ENCODE measurements at places on chromosomes 6 and 20. TPM values are rescaled to one million over a fixed set of nuclear protein-coding genes. Genes with fewer than 3 reads are reported as not detected.

The RIPPLY2 gene
- not detected for polyA plus RNA-seq

The OTOR gene
- polyA plus RNA-seq, result not detected

The EPPIN gene
- 0.37 TPM for polyA plus RNA-seq

The PKIB gene
- 2.7 TPM for polyA plus RNA-seq

The CLDN20 gene
- polyA plus RNA-seq, result 2.9 TPM

The SLC17A1 gene
- polyA plus RNA-seq, result 0.22 TPM

The PACSIN1 gene
- 0.25 TPM for polyA plus RNA-seq

DNA sequence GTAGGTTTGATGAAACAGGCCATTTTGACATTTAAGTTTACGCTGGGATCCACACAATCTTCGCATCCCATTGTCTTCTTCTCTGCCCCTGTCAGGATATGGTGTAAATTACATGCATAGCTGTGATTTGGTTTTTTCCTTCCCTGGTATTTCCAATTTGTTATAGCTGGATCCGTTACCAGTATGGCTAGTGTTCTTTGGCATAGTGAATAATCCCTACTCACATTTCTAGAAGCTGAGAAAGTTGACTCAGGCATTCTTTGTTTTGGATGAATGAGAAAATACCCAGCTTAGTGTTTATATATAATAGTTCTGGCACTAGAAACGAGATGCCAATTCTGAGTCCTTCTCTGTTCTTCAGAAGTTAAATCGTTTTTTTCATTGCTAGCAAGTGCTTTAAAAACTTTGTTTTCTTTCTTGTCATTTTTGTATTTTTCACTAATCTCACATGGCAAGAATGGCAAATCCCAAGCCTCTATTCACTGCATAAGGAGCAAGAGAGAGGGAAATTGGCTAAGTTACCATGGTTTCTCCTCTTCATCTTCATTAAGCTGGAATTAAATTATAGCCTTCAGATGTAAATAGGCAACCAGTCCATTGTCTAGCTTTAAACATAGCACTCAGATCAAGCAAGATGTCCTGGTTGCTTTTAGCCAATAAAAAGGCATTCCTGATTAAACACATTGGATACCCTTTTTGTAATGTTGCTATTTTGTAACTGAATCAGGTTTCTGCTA lies 91.9 kb upstream of the LAMP5 start:
- no peak for DNase-seq

DNA sequence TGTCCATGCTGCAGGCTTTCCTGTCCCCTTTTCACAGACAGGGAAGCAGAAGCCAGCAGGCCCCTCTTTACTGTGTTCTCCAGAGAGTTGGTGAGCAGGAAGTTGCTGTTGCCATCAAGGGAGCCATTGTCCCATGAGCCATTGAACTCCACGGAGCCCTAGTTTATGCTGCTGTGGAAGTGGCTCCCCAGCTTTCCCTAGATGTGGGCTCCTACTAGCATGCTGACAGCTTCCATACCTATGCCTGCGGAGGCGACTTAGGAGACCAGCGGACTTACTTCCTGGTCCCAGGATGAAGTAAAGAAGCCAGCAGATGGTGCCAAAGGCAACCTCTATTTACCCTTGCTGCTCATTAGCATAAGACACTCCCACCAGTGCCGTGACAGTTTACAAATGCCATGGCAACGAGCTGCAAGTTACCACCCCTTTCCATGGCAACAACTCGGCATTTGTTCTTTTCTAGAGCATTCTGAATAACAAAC lies 30.8 kb upstream of the FKBP1A start:
- no peak for DNase-seq

GRCh38 chr6:108117427-108118358 lies 43.2 kb upstream of the OSTM1 start:
- DNase-seq, result peak; percentile 92

DNA sequence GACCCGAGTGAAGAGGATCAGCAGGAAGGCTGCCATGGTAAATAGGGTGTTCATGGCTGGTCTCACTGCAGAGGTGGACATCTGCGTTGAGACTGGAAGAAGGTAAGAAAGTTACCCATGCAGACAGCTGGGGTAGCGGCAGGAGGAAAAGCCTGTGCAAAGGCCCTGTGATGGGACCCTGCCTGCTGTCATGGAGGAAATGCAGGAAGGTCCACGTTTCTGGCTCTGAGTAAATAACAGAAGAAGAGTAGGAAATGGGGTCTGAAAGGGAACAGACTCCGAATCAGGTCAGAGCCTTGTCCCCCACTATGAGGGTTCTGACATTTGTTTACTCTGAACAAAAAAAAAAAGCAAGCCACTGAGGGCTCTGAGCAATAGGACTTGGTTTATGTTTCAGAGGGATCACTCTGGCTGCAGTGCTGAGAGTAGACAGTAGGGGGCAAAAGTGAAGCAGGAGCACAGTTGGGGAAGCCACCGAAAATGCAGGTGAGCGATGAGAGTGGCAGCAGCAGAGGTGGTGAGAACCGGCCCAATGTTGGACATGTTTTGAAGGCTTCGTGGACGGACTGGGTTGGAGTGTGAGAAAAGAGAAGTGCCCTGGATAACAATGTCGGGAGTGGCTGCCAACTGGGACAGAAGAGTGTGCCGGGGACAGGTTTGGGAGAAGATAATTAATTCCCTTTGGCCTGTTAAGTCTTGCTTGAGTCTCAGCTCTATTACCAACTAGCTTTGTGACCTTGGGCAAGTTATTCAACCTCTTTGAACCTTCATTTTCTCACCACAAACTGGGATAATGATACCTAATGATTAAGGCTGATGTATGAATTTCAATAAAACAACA lies 57.9 kb upstream of the MAP7 start:
- DNase-seq, result no peak

GRCh38 chr20:46757135-46757534 lies 47.7 kb downstream of the SLC2A10 start:
- no peak for DNase-seq

DNA sequence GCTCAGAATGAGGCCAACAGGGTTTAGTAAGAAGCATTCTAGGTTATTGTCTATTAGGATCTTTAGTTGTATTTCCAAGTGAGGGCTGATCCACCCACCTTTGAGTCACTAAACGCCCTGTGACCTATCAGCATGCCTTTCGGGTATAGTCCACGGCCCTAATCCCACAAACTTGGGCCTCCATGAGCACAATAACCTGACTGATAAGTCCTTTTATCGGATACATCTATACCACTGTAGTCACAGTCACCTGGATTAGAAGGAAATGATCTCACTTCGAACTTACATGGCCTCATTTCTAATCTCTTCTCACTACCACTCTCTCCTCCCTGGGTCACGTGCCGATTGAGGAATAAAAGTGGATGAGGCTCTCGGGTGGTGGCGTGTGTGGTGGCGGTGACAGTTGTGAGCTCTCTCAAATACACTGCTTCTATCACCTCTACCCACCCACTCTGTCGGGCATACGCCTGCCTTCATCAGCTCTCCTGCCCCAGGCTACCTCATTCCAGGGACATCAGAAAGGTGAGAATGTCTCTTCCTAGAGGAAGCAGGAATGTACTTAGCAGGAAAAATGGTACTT lies 65.2 kb downstream of the TRAM2 start:
- DNase-seq, result no peak

- no peak for DNase-seq
Observed at GRCh38 chr6:115594891-115595290, 465.8 kb downstream of the FRK start.

- DNase-seq, result peak; percentile 90
Observed at GRCh38 chr6:31826793-31827285, 699 bp upstream of the HSPA1B start.

DNA sequence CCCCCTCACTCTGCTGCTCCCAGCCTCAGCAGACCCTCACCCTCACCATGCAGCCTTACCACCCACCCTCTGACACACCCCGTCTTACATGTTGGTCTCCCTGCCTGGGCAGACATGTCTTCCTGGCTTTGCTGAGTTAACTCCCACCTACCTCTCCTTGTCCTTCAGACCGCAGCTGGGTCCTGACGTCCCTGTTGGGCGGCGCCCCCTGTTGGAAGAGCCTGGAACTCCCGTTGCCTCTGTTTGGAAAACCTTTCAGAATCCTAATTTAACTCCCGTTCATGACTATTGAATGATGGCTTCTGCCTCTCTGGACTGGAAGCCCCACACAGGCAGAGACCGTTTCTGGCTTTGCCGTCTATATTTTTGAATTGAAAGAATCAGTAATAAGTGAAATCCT lies 245.1 kb downstream of the MYLK4 start:
- DNase-seq, result no peak

GRCh38 chr20:35299780-35300179 lies 7.6 kb upstream of the FAM83C start:
- DNase-seq, result no peak

GRCh38 chr6:53771785-53772624 lies 22.8 kb upstream of the LRRC1 start:
- DNase-seq, result no peak

- no peak for DNase-seq
Observed at GRCh38 chr20:8216375-8217200, 84.5 kb downstream of the PLCB1 start.

- DNase-seq, result no peak
Observed at GRCh38 chr20:2305946-2306345, 10.1 kb downstream of the TGM3 start.

DNA sequence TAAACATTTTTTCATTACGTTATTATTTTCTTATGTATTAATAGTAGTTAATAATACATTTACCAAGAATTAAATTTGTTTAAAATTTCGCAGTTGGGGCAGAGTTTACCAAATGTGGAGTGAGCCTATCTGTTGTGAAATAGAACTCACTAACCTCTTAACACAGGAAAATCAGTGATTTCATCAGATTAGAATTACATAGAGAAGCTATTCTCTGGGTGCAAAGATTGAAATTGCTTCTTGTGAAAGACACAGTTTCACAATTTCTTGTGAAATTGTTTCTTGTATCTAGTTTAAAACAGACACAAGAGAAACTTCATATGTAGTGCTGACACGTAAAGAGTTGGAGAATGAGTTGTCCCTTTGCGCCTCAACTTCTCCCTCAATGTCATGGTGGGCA lies 69.4 kb upstream of the PRL start:
- DNase-seq, result no peak

GRCh38 chr6:26304797-26305640 lies 60.0 kb upstream of the BTN3A2 start:
- DNase-seq, result peak; percentile 67

DNA sequence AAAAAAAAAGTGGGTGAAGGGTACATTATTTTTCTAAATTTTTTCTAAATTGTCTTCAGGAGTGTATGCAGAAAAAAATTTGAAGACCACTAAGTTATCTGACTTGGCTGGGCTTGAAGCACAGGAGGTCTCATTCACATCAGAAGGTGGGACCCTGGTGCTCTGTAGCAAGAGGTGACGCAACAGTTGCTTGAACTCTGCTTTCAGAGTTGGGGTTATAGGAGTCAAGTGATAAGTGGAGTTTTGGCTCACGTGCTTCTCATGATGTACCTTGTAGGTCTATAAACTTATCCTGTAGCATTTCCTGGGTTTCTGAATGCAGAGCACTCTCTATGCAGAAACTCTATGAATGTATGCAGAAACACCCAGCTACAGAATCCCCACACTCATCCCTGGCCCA lies 58.5 kb upstream of the FOXC1 start:
- DNase-seq, result no peak

GRCh38 chr20:41692479-41693135 lies 74.4 kb upstream of the CHD6 start:
- DNase-seq, result peak; percentile 71

DNA sequence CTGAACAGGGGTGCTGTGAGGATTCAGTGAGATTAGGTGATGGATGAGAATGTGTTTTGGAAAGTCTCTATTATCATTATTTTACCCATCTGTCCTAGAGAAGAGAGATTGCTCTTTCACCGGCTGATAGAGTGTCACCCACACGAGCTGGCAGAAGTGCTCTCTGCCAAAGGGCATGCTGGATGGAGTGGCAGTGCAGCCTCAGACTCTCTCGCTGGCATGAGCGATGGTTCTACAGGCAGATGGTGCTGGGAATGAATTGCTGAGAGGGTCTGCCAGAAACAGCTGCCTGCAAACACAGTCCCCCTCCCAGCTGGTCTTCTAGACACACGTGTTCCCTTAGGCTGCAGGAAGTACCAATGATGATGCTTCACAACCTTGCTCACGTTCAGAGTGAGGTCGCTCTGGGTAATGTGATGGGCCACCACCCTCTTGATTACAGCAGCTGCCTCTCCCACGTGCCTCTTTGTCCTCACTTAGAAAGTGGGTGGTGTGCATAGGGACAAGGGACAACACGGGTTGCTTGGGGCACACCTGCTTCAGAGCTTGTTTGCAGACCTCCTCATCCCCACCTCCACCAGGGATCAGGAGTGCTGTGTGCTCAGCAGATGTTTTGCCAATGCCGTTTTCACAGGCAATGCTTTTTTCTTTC lies 84.7 kb downstream of the FOXA2 start:
- DNase-seq, result no peak

GRCh38 chr6:82072121-82072521 lies 175.4 kb downstream of the IBTK start:
- DNase-seq, result no peak

GRCh38 chr6:13300643-13301590 lies 27.4 kb downstream of the TBC1D7 start:
- DNase-seq, result no peak

DNA sequence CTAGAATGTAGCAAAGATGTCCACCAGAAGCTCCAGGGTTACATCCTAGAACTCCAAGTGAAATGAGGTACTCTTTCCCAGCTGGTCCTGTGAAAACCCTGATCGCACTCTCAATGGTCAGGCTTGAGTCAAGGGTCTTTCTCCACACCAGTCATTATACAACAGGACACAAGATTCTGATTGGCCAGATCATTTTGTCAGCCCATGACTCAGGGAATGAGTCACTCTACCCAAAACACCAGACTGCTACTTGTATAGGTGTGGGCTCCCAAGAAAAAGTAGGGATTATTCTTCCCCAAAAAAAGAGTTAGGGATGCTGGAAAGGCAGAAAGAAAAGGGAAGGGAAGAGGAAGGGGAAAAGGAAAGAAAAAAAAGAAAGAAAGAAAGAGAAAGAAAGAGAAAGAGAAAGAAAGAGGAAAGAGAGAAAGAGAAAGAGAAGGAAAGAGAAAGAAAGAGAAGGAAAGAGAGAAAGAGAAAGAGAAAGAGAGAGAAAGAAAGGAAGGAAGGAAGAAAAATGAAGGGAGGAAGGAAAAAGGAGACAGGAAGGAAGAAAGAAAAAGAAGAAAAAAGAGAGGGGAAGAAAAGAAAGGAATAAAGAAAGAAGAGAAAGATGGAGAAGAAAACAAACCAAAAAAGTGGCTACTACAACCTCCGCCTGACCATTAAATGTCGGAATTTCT lies 30.5 kb downstream of the ANKEF1 start:
- DNase-seq, result no peak
